ENCODE measurements at places on chromosomes 7 and 10.
A peak's percentile ranks its signal among the peaks of the same experiment; 100 is the strongest.

- no peak for DNase-seq
Observed at GRCh38 chr7:122423591-122423990, 119.0 kb upstream of the FEZF1 start.

DNA sequence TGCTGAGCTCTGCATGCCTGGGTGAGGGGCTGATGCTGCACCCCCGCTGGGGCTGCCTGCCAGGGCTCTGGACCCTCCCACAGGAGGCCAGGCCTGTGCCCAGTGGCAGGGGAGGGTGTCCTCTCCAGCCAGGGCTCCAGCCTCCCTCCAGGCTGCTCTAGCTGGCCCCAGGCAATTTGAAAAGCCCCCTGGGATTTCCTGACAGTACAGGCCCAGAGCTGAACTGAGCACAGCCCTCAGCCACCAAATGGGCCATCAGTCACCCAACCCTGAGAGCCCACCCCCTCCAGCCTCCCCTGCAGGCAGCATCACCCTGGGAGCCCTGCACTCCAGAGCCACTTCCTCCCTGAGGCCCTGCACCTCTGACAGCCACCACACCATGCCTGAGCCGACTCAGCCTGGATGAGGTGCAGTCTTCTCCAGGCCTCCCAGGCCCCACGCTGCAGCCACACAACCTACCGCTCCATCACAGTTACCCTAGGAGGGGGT lies 101.8 kb upstream of the RET start:
- DNase-seq, result no peak

- no peak for DNase-seq
Observed at GRCh38 chr10:15035385-15036301, 8.1 kb upstream of the OLAH start.

DNA sequence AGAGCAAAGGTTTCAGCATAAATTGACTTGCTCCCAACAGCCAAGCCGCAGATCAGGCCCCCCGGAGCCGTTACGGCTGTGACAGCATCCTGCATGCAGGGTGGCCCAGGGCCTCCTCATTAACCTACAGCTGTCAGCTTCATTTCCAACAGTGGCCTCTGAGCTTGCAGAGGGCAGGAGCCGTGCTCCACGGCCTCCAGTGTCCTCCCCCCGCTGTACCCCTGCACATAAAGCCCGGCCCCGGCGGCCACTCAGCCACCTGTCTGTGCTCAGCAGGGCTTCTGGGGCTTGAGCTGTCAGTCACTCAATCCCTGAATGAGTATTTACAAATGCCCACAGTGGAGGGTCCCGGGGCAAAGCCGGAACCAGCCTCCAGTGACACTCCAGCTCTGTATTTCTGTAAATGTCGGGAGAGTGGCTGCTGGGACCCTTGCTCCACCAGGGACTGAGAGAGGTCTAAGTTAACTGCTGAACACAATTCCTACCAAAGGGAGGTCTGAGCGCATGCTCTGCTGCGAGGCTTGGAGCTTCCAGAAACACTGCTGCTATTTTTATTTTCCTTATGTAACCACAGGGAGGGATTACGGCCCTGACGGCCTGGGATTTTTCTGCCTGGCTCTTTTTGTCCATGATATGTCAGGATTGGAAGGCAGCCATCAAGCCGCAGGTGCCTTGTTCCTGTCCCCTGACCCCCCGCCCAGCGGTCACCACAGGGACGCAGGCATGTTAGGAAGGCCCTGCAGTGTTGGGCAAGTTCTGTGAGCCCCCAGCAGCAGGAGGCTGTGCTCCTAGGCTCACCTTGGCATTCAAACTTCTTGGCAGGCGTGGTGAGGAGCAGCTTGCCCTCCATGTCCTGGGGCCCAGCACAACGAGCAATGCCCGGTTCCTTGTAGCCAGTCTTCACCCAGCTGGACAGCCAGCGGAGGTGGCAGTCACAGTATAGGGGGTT lies 165.0 kb downstream of the SLIT1 start:
- no peak for DNase-seq

DNA sequence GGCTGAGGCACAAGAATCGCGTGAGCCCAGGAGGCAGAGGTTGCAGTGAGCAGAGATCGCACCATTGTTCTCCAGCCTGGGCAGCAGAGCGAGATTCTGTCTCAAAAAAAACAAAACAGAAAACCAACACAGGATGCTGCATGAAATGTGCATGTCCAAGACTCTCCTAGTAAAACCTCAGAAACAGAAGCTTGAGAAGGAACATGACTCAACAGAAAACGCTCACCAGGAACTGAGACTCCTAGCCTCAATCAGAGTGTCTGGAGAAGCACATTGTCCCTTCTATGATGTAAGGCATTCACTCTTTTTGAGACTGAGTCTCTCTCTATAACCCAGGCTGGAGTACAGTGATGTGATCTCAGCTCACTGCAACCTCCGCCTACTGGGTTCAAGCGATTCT lies 168.3 kb downstream of the MYOF start:
- DNase-seq, result no peak

DNA sequence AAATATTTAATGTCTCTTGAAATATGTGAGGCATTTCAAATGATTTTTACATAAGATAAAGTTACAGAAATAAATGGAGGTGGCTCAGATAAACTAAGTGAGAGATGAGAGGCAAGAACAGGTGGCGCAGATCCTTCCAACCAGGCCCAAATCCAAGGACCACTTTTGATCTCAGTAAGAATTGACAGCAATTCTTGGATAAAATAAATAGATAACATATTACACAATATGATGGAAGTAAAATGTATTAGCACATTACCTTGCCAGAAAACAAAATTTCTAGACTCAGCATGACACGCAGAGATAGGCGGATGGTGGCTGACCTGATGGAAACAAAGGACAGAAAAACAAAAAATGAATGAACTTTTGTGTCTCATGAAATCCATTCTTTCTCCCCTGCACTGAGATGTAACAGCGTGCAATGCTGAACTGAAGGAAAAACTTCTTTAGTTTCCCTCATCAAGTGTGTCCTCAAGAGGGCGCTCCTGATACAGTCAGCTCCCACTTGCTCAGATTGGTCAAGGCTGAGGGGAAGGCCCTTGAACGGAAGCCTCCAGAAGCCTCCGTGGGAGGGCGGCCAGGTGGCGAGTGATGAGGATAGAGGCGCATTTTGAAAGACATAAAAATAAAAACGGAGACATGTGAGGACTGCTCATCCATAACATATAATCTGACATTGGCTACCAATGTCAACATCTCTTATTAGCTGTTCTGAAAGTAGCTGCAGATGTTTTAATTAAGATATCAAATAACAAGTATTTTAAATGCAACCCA lies 62.8 kb upstream of the GSDME start:
- DNase-seq, result peak; percentile 80

- peak; percentile 64 for DNase-seq
Observed at GRCh38 chr10:90587081-90587491, 270.8 kb downstream of the HTR7 start.

- no peak for DNase-seq
Observed at GRCh38 chr10:116880716-116881482, 31.6 kb downstream of the ENO4 start.

- no peak for DNase-seq
Observed at GRCh38 chr7:19852192-19852591, 78.8 kb upstream of the TMEM196 start.

- no peak for DNase-seq
Observed at GRCh38 chr7:47649919-47650318, 68.0 kb upstream of the TNS3 start.

DNA sequence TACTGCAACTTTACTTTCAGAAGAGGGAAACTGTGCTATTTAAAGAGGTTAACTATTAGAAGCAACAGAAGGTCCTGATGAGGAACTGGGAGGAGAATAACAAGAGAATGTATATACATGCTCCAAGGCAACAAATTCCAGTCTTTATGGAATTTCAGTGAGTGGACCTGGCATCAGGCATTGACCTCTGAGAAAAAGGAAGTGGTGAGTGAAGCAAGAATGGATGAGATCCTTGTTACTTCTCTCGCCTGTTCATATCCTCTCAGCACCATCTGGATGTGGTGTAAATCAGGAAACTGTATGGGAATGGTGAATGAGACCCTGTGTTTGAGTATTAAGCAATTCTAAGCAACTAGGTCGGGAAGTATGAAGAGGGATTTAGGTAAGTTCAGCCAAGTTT lies 30.3 kb upstream of the KBTBD2 start:
- no peak for DNase-seq
